ENCODE measurements at places on chromosomes 1 and 21.

DNA sequence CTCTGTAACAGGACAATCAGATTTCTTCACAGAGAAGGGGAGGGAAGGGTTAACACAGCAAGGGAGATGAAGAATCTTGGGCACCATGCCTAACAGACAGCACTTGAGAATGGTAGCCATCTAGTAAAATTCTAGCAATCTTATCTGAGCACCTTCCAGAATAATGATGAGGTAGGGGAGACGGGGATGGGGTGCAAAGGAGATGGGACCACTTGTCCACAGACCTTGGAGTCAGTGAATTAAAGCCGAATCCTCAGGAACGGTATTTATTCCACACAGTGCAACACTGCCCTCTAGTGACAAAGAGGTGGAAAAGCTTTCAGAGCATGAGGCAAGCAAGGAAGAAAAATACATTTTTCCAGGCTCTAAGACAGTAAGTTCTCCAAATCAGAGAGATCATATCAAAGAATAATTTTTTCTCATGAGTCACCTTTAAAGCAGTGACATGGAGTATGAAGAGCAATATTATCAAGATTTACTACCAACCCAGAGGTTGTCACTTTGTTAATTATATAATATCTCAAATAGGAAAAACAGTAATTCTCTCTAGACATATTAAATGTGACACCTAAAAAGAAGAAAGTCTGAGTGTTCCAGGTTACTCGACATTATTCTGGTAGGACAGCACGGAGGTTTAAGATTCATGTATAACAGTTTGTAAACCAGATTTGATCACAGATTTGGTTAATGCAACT, 43.3 kb upstream of the LPAR3 start:
- ATAC-seq = peak; percentile 89

GRCh38 chr21:42567861-42568260, 54.2 kb downstream of the SLC37A1 start:
- ATAC-seq = no peak

DNA sequence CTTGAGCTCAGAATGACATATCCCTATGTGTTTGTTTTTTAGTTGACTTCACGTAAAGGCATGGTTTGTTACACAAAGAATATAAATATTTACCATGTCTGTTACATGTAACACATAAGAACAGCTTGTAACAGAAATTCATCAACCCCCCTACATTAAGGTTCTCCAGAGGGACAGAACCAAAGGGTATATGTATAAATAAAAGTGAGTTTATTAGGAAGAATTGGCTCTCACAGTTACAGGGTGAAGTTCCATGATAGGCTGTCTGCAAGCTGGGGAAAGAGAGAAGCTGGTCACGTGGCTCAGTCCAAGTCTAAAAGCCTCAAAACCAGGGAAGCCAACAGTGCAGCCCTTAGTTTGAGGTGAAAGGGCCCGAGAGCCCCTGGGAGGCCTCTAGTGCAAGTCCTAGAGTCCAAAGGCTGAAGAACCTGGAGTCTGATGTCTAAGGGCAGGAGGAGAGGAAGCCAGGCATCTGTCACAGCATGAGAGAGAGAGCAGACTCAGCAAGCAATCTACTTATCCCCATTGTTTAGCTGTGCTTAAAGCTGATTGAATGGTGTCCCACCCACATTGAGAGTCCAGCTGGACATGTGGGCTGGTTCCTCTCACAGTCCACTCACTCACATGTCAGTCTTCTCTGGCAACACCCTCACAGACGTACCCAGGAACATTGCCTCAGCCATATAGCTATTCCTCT, 15.8 kb downstream of the THRAP3 start:
- peak; percentile 26 for ATAC-seq

GRCh38 chr1:236657398-236657797, 28.9 kb upstream of the ACTN2 start:
- ATAC-seq = no peak

GRCh38 chr1:214441119-214441518, 110.3 kb downstream of the PTPN14 start:
- peak; percentile 28 for ATAC-seq

DNA sequence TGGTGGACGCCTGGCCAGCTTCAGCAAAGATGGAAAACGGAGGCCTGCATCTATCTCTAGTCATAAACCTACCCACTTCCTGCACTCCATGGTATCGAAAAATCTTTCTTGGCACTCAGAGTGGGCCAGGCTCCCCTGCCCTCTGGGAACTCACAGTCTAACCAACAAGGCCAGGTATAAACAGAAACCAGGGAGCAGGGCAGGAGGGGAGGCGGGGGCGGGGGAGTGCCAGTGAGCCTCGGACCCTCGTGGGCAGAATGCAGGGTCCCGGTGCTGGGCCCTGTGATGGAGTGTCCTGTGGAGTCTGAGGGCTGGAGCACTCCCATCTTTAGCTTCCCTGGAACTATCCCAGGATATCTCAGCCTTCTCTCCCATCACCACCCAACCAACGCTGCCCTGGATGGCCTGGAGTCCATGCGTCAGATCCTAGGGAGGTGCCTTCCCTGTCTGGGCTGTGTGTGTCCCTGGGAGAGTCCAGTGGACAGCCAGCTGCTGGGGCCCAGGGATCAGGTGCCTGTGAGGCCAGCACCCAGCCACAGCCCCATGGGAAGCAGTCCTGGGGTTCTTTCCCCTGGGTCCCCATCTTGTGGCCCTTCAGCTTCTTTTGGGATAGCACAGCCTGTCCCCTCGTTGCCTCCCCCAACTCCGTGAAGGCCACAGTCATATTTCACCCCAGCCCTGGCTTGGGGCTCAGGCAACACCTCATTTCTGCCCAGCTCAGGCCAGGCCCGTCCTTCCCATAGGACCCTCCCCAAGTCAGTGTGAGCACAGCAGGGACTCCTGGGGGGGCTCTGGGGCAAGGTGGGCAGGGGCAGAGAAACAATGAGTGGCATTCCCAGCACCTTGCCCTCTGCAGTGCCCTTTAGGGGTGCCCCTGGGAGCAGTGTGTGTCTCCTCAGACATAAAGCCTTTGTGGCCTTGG, 1.1 kb upstream of the EPS8L3 start:
- no peak for ATAC-seq

DNA sequence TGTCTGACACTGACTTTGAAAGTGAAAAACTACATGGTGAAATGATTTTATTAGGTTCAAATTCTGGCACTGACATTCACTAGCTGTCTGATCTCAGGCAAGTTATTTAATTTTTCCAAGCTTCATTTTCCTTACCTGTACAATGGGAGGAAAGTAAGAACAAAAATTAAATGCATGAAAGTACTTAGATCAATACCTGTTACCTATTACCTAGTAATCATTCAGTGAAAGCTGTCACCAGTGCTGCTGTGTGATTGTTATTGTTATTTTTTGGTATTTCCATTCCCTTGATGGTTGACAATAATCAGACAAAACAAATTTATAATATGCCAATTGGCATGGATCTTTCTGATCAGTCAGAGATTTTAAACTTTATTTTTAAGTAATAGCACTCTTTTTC, 1.6 kb downstream of the C8A start:
- no peak for ATAC-seq

DNA sequence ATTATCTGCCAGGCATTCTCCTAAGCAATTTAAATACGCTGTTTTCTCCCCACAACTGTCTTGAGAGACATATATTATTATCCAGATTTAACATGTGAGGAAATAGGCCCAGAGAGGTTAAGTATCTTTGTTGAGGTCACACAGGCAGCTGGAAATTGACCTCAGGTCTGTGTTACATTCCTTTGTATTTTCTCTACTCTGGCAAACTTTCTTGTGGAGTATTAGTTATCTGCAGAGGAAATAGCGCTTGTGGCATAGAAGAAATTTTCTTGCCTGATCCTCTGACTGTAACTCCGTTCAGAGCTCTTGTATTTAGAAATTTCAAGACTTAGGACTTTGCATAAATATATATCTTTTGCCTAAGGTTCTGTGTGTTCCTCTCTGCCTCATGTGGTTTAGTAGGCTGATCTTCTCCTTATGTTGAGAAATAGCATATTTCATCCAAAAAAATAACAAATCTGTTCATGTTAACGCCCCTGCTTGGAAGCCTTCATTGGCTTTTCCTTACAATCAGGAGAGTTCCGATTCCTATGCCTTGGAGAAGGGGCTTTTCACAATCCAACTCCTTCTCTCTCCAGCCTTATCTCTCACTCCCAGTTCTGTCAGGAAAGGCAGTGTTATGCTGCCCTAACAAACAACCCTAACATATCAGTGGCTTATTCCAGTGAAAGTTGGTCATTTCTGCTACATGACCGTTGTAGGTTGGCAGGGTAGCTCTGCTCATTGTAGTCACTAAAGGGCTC, 2.5 kb upstream of the JUN start:
- ATAC-seq = no peak
